ENCODE measurements at places on chromosomes 6 and 20.

DNA sequence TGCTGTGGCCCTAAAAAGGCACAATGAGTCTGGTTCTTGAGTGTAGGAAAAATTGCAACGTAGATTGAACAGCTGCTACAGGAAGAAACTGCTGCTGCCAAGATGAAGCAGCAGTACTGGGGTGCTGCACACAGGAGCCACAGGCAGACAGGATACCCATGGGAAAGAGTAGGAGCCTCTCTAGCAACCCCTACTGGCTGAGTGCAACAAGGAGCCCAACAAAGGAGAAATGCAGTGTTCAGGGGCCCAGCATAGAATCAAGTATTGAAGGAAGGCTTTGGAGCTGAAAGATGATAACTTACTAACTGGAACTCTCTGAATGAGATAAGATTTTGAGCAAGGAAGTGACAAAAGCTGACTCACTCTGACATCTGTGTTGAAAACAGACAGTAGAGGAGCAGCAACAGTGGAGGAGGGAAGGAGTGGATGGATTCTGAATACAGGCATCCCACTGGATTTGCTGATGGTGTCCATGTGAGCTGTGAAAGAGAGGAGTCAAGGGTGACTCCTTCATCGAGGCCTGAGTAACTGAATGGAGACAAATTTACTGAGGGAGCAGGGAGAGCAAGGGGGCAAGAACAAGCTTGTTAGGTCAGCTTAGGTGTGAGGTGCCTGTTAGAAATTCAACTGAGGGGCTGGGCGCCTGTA, 534.7 kb upstream of the JARID2 start:
- DNase-seq, result peak; percentile 84

- DNase-seq, result no peak
Measured at GRCh38 chr20:40072907-40073306, 616.1 kb downstream of the MAFB start.

DNA sequence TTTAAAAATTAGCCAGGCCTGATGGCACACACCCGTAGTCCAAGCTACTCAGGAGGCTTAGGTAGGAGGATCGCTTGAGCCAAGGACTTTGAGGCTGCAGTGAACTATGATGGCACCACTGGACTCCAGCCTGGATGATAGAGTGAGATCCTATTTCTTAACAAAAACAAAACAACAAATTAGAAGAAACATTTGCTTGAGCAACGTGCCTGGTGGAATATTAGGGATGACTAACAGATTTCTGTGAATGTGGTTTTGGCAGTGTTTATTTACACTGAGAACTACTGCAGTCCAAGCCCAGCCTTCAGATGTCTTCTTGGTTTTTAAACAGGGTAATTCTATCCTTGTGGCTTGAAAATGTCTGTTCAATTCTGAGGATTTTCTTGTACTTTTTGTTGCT, 9.2 kb downstream of the PPP1R3G start:
- DNase-seq, result no peak

DNA sequence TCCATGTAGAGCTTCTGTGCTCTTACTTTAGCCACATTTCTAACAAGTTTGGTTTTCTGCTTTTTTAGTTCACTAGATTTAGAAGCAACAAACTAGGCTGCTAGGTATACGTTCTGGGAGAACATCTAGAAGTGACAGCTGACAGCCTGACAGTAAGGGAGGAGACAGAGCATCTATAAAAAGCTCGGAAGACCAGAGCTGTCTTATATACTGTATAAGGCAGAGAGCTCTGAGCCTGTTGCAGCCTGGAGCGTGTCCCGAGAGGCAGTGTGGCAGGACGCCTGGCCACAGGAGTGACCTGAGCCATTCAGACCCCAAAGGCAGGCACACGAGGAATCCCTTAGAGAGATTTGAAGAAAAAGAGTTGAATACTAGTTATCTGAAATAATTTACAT, 24.6 kb downstream of the PPP1R14C start:
- no peak for DNase-seq

DNA sequence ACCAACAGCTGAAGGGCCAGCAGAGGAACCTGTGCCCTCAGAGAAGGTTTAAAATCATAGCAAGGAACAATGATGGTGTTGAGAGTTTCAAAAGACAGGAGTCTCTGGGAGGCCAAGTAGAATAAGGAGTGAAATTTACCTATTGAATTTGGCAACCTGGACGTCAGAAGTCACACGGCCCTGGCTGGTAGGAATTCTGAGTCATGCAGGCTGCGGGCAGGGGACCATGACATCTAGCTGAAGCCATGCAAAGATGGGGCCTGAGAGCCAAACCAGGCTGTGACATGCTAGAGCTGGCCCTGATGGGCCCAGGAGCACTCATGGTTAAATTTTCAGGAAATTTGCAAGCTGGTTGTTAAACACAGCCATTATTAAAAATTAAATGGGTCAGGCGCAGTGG, 64.0 kb upstream of the SNX9 start:
- no peak for DNase-seq

GRCh38 chr6:16514249-16514648, 247.0 kb downstream of the ATXN1 start:
- peak; percentile 49 for DNase-seq

DNA sequence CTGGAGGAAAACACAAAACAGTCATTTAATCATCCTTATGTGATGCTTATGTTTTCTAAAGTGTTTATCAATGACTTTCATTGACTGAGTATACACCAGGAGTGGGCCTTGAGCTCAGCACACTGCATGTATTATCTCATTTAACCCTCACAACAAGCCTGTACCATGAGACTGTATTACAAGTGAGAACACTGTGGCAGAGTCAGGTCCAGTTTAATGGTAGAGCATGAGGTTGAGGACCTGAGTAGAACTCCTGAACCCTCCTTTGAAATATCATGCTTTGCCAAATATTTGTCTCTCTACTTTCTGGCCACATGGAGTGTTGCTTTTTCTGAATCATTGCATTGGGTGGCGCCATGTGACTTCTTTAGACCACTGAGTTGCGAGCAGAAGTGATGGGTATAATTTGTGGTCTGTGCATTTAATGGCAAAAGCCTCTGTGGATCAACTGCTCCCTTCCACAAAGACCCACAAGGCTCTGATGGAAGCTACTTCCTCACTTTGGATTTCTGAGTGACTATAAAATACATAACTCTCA, 65.0 kb upstream of the SIRPG start:
- DNase-seq, result no peak
